Thyroid gland (tissue), 4 donors: ENCODE measurements at places on chromosomes 4 and X.
A peak's percentile ranks its signal among the peaks of the same experiment; 100 is the strongest.

DNA sequence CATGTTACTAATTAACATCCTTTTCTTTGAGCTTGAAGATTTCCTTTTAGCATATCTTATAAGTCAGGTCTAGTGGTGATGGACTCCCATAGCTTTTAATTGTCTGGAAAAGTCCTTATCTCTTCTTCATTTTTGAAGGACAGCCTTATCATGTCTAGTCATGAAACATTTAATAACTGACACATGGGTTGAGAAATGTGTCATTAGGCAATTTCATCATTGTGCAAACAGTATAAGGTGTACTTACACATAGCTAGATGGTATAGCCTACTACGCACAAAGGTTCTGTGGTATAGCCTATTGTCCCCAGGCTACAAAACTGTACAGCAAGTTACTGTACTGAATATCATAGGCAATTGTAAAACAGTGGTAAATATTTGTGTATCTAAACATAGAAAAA is 34.5 kb upstream of the ALG13 start:
- no peak overlapping the region for H3K4me3 ChIP-seq
- DNase-seq, result no peak
- H3K27ac ChIP-seq, result no peak overlapping the region
- H3K27me3 ChIP-seq, result no peaks in the 10 kb centered on the region
- H3K4me1 ChIP-seq, result no peaks in the 10 kb centered on the region

DNA sequence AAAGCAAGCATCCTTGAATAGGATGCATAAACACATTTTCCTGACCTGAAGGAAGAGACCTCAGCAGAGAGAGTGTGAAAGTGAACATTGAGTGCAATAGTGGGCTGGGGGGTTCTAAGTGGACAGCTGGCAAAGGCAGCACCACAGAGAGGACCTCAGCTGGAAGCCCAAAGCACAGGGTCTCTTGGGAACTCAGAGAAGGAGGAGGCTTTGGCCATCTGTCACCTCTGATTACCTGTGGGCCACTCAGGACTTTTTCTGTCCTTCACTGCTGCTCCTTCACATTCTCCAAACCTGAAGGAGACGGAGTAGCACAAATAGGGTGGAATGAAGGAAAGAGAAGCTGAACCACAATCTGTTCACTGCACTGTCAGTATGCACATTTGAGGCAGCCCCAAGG is 37.9 kb upstream of the FAT4 start:
- H3K4me1 ChIP-seq, result no peaks in the 10 kb centered on the region
- no peaks in the 10 kb centered on the region for H3K27me3 ChIP-seq
- no peak for DNase-seq

- no peaks in the 10 kb centered on the region for H3K36me3 ChIP-seq
- peaks cover 12% of the 10 kb centered on the region for H3K4me1 ChIP-seq
- H3K4me3 ChIP-seq, result no peak overlapping the region
- H3K27ac ChIP-seq, result no peak overlapping the region
- no peak for DNase-seq
- no peaks in the 10 kb centered on the region for H3K27me3 ChIP-seq
Measured at GRCh38 chr4:101801958-101802357, 11.4 kb downstream of the BANK1 start.

DNA sequence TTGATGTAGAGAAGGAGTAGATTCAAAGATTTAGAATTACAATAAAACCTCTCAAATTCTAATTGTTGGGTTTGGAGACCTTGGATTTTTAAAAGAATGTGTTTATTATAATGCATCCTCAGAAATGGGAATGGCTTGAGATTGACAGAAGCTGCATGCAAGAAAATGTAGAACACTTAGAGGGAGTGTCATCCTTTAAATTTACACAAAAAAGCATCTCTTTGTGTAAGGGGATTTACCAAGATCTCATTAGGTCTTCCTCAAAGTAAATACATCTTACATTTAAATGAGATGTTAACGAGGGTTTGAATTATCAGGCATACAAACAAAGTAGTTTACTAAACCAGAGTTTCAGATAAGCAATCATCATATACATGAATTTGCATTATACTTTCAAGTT is 615.0 kb downstream of the FAM133A start:
- no peaks in the 10 kb centered on the region for H3K36me3 ChIP-seq
- no peaks in the 10 kb centered on the region for H3K27me3 ChIP-seq
- no peak for DNase-seq

- no peak overlapping the region for H3K4me3 ChIP-seq
- no peaks in the 10 kb centered on the region for H3K36me3 ChIP-seq
- no peak overlapping the region for H3K27ac ChIP-seq
Measured at GRCh38 chrX:109710181-109710580, 22.9 kb downstream of the ACSL4 start.

- no peaks in the 10 kb centered on the region for H3K36me3 ChIP-seq
- H3K27ac ChIP-seq, result no peak overlapping the region
- peaks cover 3% of the 10 kb centered on the region for H3K4me1 ChIP-seq
- DNase-seq, result no peak
Measured at GRCh38 chr4:89723096-89723495, 113.9 kb downstream of the SNCA start.

DNA sequence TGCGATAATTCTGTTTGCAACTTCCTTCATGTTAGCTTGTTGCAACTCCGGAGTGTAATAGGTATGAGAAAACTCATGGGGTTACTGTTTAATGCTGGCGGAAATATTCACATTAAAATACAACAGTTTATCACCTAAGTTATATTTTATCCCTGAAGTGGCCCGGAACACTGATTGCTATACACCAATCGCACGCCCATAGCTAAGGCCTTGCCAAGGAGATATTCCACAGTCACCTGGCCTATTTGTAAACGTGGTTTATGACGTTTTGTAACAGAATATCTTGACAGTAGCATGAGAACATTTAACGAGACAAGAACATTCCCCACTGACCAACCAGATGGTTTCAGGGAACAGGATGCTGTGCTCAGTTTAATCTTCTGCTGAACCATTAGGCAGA is 23.2 kb upstream of the FAM90A26 start:
- H3K4me3 ChIP-seq, result no peak overlapping the region
- no peaks in the 10 kb centered on the region for H3K27me3 ChIP-seq
- no peaks in the 10 kb centered on the region for H3K4me1 ChIP-seq
- DNase-seq, result no peak
- H3K27ac ChIP-seq, result no peak overlapping the region
- H3K36me3 ChIP-seq, result no peaks in the 10 kb centered on the region

DNA sequence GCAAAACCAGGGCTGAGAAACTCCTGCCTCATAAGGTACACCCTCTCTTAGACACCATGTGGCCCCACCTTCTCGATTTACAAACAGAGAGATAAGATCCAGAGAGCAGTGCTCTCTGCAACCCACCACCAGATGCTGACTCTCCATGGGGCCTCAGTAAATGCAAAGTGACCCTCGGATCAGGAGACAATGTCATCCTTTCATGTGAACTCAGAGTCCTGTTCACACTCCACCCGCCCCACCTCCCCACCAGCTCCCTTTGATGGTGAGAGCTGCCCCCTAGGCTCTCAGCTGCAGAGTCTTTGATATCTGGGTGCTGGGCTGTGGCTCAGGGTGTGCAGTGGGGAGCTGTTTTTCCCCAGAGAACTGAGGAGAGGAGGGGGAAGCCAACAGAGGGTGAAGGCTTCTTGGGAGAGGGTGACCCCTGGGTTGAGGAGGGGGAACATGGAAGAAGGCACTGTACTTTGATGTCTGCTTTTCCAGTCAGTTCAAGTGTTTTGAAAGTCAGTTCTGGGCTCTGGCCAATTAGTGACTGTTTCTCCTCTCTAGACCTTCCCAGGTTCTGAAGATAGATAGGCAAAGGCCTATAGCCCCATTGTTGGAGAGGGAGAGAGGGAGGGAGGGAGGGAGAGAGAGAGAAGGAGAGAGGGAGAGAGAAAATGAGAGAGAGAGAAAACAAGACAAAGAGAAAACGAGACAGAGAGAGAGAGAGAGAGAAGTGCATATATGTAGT is 88.2 kb downstream of the SCD5 start:
- no peaks in the 10 kb centered on the region for H3K36me3 ChIP-seq
- peak overlapping the region; percentile 68 for H3K27ac ChIP-seq
- H3K27me3 ChIP-seq, result no peaks in the 10 kb centered on the region
- no peak for DNase-seq
- H3K4me1 ChIP-seq, result peaks cover 26% of the 10 kb centered on the region

DNA sequence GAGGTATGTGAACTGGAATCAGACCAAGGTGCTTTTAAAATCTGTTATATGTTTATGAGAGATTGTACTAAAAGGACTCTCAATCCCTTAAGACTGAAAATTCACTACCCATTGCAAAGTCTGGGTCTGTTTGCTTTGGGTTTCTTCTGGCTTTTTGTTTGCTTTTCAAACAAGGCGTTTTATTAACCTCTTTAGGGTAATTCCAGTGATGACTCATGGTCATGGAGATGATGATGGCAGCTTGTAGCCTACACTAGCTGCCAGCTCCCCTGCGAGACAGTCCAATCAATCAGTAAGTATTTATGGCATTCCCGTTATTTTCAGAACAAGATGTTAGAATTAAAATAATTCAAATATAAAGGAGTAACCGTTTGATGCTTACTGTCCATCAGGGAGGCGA is 643.8 kb upstream of the FTHL17 start:
- no peak overlapping the region for H3K4me3 ChIP-seq
- DNase-seq, result no peak
- H3K4me1 ChIP-seq, result no peaks in the 10 kb centered on the region
- no peak overlapping the region for H3K27ac ChIP-seq

DNA sequence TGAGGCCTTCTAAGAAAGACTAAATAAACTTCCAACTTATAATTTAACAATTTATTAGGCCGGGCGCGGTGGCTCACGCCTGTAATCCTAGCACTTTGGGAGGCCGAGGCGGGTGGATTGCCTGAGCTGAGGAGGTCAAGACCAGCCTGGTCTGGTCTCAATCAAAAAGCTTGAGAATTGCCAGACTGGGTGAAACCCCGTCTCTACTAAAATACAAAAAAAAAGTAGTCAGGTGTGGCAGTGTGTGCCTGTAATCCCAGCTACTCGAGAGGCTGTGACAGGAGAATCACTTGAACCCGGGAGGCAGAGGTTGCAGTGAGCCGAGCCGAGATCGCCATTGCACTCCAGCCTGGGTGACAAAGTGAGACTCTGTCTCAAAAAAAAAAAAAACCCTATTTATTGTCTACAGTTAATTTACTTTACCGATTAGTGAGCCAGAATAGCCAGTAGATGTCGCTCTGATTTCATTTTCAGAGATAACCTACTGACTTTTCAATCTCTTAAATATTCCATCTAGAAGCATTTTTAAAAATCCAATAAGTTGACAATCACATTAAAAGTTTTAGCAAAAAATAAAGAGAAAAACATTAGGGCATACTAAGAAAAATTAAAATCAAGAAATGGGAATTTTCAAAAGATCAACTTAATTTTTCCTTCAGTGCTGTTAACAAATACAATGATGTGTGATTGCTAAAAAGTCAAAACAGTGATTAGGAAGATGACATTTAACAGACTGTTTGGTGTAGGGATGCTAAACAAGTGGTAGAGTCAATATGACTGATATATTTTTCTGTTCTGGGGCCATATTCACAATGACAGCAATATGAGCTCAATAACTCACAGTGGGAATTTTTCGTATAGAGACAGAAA is 4.3 kb upstream of the SHROOM3 start:
- DNase-seq, result peak; percentile 19
- no peak overlapping the region for H3K4me3 ChIP-seq
- no peaks in the 10 kb centered on the region for H3K4me1 ChIP-seq

DNA sequence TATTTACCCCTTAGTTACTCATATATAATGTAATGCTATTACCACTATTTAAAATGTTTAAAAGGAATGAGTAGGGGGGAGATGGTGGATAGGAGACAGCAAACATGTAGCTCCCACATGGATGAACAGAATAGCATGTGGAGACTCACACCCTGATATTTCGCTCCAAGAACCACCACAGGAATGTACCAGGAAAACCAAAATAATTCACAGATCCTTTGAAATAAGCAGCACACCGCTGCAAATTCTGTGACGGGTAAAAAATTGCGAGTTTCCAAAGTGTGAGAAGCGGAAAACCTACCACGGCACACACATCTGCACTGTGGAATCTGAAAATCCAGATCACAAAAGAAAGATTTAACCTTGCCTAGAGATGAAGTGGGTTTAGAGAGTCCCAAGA is 428.2 kb downstream of the TLL1 start:
- H3K36me3 ChIP-seq, result no peaks in the 10 kb centered on the region
- no peak overlapping the region for H3K27ac ChIP-seq
- no peak overlapping the region for H3K4me3 ChIP-seq
- no peaks in the 10 kb centered on the region for H3K27me3 ChIP-seq
- no peak for DNase-seq
- H3K4me1 ChIP-seq, result no peaks in the 10 kb centered on the region

DNA sequence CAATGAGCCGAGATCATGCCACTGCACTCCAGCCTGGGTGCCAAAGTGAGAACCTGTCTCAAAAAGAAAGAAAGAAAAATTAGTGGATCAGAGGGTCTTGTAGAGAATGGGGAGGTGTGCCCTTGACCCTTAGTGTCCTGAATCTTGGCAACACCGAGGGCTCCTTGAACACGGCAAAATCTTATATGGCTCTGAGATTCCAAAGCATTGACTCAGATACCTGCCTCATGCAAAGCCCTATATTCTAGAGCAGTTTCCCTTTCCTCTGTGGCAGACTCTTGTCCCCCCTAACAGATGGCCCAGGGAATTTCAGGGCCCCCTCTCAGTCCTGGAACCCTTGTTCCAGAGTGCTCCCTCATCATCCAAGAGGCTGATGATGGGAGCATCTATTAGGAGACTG is 6.8 kb downstream of the CLDN2 start:
- H3K36me3 ChIP-seq, result no peaks in the 10 kb centered on the region
- no peak for DNase-seq
- H3K27ac ChIP-seq, result no peak overlapping the region
- H3K4me3 ChIP-seq, result no peak overlapping the region
- H3K4me1 ChIP-seq, result no peaks in the 10 kb centered on the region

GRCh38 chrX:116272322-116272721 is 101.8 kb downstream of the AGTR2 start:
- no peaks in the 10 kb centered on the region for H3K4me1 ChIP-seq
- H3K27ac ChIP-seq, result no peak overlapping the region
- no peaks in the 10 kb centered on the region for H3K27me3 ChIP-seq
- no peaks in the 10 kb centered on the region for H3K36me3 ChIP-seq

- H3K4me3 ChIP-seq, result no peak overlapping the region
- DNase-seq, result no peak
- no peaks in the 10 kb centered on the region for H3K27me3 ChIP-seq
- H3K27ac ChIP-seq, result no peak overlapping the region
- no peaks in the 10 kb centered on the region for H3K36me3 ChIP-seq
Measured at GRCh38 chr4:8700531-8700930, 108.0 kb downstream of the CPZ start.

- no peaks in the 10 kb centered on the region for H3K27me3 ChIP-seq
- H3K4me3 ChIP-seq, result no peak overlapping the region
- H3K4me1 ChIP-seq, result no peaks in the 10 kb centered on the region
- no peak for DNase-seq
- H3K27ac ChIP-seq, result no peak overlapping the region
- no peaks in the 10 kb centered on the region for H3K36me3 ChIP-seq
Measured at GRCh38 chrX:136933611-136934145, 53.2 kb upstream of the RBMX start.

GRCh38 chr4:101630319-101630986 is 160.1 kb upstream of the BANK1 start:
- no peaks in the 10 kb centered on the region for H3K27me3 ChIP-seq
- no peak overlapping the region for H3K4me3 ChIP-seq
- no peaks in the 10 kb centered on the region for H3K36me3 ChIP-seq
- no peak for DNase-seq
